Stimulated activated CD8-positive, alpha-beta memory T cell treated with anti-CD3 and anti-CD28 coated beads, Interleukin-4, amount 100 ng/mL, for 48 hours (primary cell): ENCODE measurements at places on chromosomes 2 and 18.

GRCh38 chr2:24743924-24744323 is 49.3 kb downstream of the PTRHD1 start:
- no peak for DNase-seq

DNA sequence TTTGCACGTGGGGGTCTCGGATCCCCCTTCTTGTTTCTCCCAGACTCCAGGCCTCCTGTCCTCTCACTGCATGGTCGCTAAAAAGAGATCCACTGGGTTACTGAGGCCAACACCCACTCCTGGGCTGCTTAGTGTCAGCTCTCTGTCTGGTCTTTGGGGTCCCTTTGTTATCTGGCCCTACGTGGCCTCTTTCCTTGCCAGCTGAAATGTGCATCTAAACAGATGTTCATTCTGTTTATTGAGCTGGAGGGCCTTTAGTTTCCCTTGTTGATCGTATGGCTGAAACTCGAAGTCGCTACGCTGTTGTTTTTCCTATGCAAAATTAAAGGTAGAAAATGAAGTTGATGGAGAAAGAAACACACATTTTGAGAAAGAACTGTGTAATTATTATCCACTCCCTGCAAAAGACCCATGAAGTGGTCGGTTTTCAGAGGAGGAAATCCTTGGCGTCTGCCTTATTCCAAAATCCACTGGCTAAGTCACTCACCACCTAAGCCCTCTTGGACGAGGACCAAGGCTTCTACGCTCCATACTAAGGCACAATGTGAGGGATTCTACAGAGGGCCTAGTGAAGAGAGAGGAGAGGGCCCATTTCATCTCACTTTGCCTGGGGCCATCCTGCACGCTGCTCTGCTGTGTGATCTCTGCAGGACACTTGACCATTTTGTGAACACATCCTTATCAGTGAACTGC is 105.3 kb downstream of the GLI2 start:
- no peak for DNase-seq

- no peak for DNase-seq
Observed at GRCh38 chr2:152047824-152048471, 50.9 kb downstream of the CACNB4 start.

DNA sequence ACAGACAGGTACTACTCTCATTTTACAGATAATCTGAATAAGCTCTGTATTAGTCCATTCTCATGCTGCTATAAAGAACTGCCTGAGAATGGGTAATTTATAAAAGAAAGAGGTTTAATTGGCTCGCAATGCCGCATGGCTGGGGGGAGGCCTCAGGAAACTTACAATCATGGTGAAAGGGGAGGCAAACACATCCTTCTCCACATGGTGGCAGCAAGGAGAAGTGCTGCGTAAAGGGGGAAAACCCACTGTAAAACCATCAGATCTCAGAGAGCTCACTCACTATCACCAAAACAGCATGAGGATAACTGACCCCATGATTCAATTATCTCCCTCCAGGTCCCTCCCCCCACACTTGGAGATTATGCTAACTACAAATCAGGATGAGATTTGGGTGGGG is 254.4 kb downstream of the KCNE4 start:
- no peak for DNase-seq

DNA sequence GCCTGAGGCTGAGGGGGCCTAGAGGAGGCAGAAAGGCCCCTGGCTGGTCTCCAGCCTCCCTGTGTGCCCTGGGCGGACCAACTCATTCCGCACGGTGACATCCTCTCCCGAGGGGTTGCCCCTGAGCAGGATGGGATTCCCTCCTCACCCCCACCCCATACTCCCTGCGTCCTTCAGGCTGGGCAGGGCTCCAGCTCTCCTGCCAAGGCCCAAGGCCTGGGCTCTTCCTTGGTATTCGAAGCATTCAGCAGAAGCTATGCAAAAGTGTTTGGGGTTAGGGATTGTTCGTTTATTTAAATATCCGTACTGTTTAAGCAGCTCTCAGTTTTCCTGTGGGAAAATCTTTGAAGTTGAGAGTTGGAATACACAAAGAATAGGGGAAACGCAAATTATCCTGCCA is 113.1 kb upstream of the RAB12 start:
- DNase-seq, result no peak

DNA sequence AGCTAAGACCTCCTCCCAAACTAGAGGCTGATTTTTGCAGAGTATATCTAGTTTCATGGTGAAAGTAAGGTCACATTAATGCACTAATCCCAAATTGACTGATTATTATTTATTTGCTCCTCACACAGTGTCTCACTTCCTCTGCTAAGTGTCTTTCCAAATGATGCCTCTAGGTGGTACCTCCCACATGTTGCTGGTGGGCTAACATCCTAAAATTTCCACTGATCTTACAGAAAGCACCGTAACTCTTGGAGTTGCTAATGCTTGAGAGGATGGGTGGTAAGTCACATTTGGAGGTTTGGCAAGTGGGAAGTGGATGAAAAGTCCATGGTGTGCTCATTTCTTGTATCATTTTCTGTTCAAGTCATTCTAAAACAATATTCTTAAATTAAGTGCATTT is 428.7 kb upstream of the GYPC start:
- DNase-seq, result no peak

DNA sequence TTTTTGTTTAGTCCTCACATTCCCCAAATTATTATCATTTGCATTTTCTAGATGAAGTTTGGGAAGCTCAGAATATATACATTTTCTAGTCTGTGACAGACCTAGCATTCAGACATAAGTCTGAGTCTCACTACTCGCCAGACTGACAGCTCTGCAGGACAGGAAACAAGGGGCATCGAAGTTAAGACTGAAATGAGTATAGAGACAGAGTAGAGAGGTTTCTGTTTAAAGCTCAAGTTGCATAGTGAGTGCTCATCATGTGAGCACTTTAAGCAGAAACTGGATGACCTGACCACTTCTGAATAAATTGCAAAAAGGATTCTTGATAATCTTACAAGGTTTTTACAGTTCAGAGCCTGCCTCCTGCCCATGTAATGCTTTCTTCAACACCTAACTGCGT is 1.1 kb downstream of the HADHB start:
- no peak for DNase-seq

DNA sequence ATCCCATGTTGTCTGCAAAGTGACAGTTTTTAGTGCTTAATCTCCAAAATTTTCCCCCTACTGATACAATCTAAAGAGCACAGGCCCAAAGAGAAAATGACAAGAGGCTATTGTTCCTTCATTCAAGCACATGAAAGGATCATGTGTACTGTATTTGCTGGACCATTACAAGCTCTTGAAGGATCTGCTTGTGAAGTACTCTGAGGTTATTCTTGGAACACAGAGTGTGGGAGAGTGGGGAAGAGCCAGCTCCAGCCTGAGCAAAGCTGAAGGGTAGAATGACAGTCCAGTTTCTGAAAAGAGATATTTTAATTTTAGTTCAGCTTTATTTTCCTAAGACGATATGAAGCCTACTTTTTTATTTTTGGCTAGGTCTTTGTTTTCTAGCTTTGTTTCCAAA is 112.2 kb downstream of the GALNT3 start:
- DNase-seq, result no peak

DNA sequence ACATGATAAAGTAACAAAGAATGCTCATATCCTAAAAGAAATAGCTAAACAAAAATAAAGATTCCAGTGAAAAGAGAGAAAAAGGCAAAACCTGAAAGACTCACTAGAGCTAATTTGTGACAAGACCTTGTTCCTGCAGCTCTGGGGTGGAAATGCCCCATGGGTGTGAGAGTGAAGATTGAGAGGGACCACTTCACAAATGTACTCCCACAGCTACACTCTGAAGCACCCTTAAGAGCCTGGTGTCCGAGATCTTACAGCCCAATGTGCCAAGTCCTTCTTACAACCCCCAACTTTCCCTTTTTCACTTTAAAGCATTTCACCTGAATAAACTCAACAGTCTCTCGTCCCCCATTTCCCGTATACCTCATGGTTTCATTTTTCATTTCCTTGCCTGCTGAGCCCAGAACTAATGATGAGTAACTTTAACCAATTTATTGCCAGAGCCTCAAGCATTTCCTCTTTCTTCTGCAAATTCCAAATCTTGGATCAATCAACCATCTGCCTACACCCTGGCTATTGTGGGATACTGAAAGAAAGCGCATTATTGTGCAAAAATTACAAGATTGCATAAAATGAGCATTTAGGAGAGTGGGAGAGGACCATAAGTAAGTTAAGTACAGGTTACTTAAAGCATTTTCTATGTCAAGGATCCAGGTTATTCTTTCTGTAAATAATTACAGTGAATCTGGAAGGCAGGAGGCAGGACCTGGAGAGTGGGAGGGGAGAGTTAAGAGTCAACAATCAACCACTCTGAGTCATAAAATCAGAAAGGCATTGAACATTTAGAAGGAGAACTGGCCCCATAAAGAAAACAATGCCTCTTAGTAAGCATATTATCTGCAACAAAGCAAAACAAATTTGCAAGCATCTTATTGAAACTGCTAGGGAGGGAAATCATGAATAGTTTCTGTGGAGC is 804.4 kb upstream of the CELF4 start:
- DNase-seq, result no peak

- DNase-seq, result no peak
Observed at GRCh38 chr2:177869912-177870311, 202.7 kb downstream of the PDE11A start.

DNA sequence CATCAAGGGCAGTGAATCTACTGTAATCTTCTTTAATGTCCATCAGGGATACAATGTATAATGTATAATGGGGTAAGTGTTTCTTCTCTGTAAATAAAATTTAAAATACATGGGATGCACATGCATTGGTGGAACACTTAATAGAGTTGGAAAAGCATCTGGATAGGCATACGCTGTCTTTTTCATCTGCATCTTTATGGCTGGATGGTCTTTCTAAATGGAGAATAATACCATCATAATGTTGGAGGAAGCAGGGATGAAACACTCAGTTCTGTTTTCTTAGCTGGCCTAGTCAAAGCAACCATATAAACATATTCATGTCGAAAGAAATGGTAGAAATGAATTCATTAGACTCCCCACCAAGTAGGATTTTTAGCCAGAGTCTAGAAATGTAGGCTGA is 202.8 kb downstream of the CDCA7 start:
- no peak for DNase-seq
